ENCODE measurements at places on chromosomes 7 and 10.

- no peak for DNase-seq
These were observed 69.5 kb downstream of the MYL10 start for GRCh38 chr7:101559586-101559985.

DNA sequence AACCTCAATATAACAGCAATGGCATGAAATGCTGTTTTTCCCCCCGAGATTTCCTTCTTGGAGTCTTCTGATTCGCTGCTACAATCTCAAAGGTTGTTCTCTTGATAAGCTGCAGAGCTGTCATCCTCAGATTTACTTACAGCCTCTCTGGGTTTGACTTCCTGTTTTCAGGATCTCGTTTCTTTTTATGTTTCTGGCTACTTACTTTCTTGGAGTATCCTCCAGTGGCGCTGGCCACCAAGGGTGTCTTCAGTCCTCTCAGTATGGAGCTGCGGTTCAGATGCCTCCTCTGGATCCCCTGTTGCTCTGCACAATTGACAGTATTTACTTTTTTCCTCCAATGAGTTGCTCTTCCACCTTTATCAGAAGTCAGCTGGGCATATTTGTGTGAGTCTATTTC is 152.0 kb upstream of the TMEM72 start:
- no peak for DNase-seq

- DNase-seq, result no peak
These were observed 130.1 kb downstream of the CELF2 start for GRCh38 chr10:11147722-11148121.

DNA sequence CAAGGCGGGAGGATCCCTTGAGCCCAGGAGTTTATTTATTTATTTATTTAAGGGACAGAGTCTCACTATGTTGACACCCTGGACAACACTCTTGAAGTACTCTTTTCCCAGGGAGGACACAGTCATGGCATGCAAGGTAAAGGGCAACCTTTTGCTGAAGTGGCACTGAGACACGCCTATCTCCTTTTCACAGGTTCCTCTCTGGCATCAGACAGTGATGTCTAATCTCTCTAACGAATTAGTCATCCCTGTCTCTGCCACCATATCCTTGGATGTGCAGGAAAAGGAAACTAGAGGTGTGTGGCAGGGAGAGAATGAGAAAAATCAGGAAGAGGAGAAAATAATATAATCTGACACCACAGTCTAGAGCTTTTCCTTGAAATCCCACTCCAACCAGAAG is 19.5 kb downstream of the CPVL start:
- DNase-seq, result no peak

DNA sequence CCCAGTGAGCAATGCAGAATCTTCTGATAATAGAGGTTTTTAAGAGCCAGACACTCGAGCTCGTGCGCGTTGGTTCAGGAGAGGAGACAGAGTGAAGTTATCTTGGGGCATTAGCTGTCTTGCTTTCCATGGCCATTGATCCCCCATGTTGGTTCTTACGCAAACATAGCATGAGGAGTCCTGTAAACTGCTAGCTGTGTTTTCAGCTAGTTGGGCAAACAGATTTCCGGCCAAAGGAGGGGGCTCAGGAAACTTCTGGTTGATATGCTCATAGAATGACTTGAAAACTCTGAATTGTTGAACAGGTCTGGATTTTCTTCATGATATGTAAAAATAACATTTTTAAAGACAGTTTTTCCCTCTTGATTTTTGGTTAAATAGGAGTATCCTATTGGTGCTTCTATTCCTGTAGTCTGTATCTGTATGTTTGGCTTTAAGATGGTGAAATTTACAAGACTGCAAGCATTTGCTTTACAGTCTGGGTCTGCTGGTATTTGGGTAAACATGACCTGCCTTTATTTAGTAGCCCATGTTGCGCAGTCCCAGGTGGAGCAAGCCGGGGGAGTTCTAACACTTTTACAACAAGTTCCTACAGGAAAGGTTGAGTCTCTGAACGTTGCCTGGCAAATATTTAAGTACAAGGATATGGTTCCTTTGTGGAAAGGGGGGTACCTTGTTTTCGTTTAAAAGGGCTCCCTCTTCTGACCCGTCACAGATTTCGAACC is 218.4 kb upstream of the KCND2 start:
- DNase-seq, result no peak

DNA sequence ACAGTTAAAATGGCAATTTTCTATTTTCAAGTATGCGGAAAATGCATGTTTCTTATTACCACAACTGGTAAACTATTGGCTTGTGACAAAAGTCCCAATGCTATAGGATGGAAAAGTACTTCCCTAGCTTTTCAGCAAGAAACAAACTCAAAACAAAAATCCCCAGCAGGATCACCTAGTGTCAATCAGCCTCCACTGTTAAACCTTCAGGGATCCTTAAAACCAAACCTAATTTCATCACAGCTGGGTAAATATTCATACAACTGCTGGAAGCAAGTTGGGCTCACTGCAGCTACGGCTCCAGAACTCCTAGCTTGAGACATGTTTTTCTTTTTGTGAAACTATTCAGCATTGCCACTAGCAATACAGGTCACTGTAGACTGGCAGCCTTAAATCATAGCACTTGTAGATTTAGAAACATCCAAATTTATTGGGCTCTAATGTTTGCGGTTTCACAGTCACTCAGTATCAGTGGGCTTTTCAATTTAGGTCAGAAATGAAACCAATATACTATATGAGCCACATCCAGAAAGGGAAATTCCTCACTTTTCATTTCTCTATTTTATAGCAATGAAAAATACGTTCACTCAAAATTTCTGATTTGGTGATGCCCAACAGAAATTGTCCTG is 145.2 kb upstream of the ANK3 start:
- no peak for DNase-seq

DNA sequence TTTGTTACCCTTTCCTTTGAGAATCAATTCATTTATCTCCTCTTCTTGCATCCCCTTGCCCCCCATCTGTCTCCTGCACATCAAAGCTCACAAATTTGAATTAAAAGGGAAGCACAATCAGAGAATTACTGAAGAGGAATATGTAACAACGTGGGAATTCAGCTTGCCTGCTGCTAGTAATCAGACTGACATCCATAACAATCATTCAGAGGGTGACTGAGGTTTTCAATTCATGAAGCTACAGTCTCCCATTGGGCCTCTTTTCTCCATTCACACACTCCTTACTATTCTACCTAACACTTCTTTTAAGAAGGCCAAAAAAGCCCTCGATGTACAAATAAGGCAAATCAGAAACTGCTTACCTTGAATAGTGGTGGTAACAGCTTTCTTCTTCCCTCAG is 24.3 kb upstream of the DNA2 start:
- no peak for DNase-seq

- no peak for DNase-seq
These were observed 253.3 kb downstream of the TNS3 start for GRCh38 chr7:47328392-47329319.

GRCh38 chr7:90345595-90346335 is 751 bp upstream of the GTPBP10 start:
- DNase-seq, result no peak

DNA sequence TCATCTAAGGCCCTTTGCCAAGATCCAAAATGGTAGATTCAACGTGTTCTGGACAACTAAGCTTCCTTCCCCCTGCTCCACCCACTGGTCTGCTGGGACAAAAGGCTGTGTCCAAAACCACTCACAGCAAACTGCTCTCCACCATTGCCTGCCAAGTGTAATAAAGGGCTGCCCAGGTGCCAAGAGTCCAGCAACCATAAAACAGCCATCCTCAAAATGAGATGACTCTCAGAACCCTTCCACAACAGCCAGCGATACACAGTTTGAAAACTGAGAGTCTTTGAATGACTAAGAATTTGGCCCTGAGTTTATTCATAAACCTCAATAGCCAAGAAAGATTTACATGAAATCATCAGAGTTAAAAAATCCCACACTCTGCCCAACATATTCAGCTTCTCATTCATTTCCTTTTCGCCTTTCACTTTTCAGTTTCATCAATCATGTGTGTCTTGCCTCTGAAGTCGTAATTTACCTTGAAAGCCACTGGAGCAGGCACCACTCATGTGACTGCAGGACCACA is 658.1 kb upstream of the MGMT start:
- no peak for DNase-seq

DNA sequence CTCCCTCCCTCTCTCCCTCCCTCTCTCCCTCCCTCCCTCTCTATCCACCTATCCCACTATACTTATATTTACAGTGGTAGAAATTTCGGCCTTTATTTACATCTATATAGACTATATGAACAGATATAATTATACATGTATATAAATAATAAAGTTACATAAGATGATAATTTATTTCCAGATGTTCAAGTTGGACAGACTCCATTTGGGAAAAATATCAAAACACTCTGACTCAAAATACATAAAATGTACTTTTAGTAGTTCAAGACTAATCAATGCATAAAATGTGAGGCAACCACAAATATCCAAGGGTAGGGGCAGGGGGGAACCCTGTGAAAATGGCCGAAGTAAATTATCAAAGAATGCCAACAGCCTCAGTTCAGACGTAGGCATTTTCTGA is 203.0 kb downstream of the FANK1 start:
- DNase-seq, result no peak

DNA sequence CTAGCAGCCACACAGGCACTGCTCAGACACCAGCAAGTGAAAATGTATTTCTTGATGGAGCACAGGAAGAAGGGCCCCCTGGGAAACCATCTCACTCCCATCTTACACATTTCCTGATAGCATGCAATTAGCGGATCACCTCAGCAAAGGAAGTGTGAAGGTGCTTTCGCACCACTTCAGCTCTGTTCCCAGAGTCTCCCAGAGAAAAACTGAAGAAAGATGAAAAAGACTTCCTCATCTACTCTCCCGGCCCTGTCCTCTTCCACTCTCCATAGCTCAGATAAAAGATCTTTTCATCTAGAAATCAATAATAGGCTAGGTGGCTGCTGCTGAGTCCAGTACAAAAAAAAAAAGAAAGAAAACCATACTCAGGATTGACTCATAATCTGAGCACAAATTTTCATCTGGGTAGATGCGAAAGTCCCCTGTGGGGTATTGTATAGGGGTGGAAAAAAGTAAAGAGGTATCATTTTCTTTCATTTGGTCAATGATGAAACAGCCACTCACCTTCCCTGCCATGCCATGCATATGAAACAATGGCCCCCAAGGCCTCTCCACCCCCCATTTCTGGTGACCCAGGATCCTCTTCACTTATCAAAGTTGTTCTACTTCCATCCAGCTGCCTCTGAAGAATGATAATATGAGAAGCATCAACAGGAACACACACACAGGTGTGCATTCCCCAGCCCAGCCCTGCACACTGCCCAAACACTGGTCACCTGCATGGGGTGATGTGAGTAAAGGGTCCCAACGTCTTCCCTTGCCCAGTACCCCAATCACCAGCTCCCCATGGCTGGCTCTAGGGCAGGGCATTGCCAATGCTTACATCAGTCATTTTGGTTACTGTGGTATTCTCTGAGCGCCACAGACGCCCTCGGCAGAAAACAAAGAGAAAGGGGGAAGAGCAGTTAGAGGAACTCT is 48.8 kb upstream of the DGKI start:
- no peak for DNase-seq

DNA sequence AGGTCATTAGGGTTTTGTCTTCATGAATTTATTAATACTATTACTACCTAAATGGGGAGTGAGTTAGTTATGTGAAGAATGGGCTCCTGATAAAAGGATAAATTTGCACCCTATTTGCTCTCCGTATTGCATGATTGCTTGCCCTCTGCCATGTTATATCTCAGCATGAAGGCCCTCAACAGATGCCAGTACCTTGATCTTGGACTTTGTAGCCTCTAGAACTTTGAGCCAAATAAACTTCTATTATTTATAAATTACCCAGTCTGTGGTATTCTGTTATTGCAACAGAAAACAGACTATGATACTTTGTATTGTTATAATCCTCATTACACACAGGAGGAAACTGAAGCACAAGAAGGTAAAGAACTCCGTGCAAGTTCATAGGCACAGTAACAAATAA is 150.8 kb downstream of the AGMO start:
- DNase-seq, result no peak

DNA sequence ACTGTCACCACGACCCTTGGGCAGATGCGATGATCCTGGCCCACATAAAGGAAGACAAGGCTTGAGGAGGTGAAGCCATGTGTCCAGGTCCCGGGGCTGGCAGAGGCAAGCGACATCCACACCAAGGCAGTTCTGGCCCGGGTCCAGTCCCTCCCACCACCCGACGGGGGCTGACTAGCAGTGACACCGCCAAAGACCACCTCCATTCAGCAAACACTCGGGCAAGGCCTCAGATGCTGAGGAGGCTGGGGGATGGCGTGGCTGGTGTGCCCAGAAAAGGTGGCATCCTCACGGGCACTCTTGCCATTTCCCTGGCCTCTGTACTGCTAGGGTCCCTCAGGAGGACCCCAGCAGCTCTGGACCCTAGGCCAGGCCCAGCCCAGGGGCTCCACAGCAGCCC is 219.0 kb downstream of the ELFN1 start:
- no peak for DNase-seq

DNA sequence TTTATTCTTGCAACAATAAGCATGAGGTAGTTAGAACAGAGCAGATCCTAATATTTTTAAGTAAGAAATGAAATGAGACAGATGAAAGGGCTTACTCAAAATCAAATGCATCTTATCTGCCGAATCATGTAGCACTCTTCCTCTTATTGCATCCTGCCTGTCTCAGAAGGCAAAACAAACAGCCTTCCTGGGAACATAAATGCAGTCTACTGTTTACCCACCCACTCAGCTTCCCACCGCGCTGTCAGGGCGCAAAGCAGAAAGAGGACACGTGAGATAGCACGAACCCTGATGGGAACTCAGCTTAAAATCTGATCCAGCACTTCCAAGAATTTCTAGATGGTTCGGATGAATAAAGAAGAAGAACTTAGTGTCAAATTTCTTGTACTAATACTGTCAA is 114.4 kb upstream of the CDK1 start:
- no peak for DNase-seq

- no peak for DNase-seq
These were observed 68.8 kb downstream of the DGKB start for GRCh38 chr7:14833707-14834106.

GRCh38 chr7:1544896-1545416 is 11.0 kb downstream of the TMEM184A start:
- DNase-seq, result no peak

DNA sequence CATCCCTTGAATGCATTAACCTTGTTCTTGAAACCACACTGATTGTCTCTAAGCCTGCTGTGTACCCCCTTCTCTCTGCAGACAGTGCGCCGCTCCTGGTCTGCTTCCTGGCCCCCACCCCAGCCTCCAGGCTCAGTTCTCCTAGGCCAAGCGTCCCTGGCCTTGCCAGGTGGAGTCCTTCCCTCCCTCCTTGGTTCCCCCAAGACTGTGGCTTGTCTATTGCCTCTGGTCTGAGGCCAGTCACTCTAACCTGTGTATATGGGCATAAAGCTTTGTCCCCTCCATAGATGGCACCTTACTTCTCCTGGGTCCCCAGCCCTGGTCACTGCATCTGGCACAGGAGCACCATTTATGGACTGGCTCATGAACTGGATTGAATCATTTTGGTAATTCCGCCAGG is 133.5 kb upstream of the EEPD1 start:
- no peak for DNase-seq

All from stimulated activated CD4-positive, alpha-beta T cell treated with anti-CD3 and anti-CD28 coated beads, TNF-alpha, amount 100 ng/mL, for 4 hours (primary cell).